ENCODE measurements at places on chromosomes 1 and 21.

- DNase-seq: no peak
Observed at GRCh38 chr1:32346532-32347157, 10.6 kb upstream of the MARCKSL1 start.

- no peak for DNase-seq
Observed at GRCh38 chr21:27817902-27818623, 851.2 kb upstream of the ADAMTS5 start.

GRCh38 chr1:231185391-231185790 lies 23.5 kb downstream of the TRIM67 start:
- no peak for DNase-seq

GRCh38 chr1:152442765-152443164 lies 28.7 kb upstream of the CRNN start:
- no peak for DNase-seq

DNA sequence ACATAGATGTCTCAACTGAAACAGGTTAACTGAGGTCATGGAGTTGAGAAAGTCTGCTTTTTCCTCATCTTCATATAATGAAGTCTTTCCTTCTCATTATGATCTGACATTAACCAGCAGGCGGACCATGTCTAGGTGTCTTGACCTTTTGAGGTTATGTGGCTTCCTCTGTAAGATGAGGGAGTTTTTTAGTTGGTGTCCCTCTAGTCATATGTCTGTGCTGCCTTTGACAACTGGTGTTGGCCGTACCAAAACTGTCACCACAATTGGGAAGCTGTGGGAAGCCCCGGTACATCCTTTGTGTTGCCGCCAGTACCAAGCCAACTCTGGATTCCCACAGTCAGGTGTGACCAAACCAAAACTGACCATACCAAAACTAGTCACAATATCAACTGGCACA lies 105.1 kb downstream of the PBX1 start:
- no peak for DNase-seq

All from stimulated activated CD8-positive, alpha-beta memory T cell treated with anti-CD3 and anti-CD28 coated beads, Interleukin-2, amount 100 ng/mL, for 1 hour (primary cell).